ENCODE measurements at places on chromosomes 12 and 14.
A peak's percentile ranks its signal among the peaks of the same experiment; 100 is the strongest.

GRCh38 chr14:21825149-21825743 is 151.6 kb upstream of the OR4E1 start:
- peak; percentile 64 for DNase-seq

- no peak for DNase-seq
Observed at GRCh38 chr14:53957739-53958138, 1.1 kb upstream of the BMP4 start.

GRCh38 chr14:71758229-71758951 is 173.8 kb upstream of the RGS6 start:
- DNase-seq = no peak

DNA sequence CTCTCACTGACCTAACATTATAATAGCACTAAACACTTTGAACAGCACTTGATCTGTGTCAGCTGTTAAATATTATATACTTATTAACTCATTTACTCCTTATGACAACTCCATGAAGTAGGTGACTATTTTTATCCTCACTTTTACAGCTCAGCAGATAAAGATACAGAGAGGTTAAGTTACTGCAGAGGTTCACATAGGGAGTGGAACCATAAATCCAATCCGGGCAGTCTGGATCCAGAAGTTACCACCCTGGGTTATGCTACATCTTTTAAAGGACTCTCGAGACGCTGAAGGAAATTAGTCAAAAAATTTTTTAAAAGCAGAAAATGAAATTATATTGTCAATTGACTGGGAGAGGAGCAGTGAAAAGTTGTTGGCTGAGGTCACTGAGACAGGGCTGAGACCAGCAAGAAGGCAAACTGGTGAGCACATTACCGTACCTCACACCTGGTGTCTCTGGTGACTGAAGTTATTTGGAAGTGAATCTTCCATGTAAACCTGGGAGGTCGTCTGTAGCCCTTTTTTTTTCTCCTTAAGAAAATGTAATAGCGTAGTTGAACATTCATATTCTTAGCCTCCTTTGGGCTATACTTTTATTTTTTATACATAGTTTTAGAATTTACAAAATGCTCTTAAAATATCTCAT is 1.2 kb upstream of the RIMKLB start:
- DNase-seq = no peak

DNA sequence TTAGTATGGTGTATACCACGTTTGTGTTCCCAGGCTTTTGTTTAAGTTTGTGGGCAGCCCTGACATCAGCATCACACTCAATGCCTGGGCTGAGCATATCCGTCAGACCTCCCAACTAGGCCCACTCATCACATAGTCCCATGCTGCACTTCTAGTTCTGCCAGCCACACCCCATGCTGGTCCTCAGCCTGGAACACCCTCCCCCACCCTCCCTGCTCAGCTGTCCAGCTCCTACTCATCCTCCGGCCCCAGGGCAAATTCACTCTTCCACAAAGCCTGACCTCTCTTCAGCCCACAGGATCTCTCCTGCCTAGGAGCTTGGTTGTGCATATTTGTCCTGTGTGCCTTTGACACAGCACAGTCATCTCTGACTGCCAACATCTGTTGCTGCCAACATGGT is 3.9 kb upstream of the ENDOU start:
- DNase-seq = no peak

- peak; percentile 76 for DNase-seq
Observed at GRCh38 chr12:120237360-120238171, 28.0 kb downstream of the PXN start.

- no peak for DNase-seq
Observed at GRCh38 chr14:73789989-73790581, 61.5 kb upstream of the PTGR2 start.

- no peak for DNase-seq
Observed at GRCh38 chr14:100721568-100721967, 5.1 kb upstream of the DLK1 start.

DNA sequence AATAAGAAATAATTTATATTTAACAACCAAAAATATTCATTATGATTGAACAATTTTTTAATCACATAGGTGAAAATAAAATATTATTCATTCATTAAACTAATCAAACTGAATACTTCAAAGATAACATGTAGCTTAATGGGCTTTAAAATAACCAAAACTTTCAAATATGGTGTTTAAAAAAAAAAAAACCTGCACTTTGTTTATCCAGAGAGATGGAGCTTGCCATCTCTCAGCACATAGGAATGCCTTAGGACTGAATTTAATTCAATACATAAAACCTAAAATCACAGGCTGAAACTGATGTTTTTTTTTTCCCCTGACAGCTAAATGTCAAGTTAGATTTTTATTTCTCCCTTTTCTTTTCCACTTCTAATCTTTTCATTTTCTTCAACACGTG is 14.4 kb upstream of the CCER1 start:
- DNase-seq = no peak

GRCh38 chr12:3155702-3156370 is 78.7 kb downstream of the TSPAN9 start:
- no peak for DNase-seq
